T-helper 2 cell treated with Interferon-gamma antibody and Interleukin-4, amounts not matched to agents 5 μg/mL and 100 μg/mL, for 36 hours (primary cell): ENCODE measurements at places on chromosomes 12 and 14.
A peak's percentile ranks its signal among the peaks of the same experiment; 100 is the strongest.

DNA sequence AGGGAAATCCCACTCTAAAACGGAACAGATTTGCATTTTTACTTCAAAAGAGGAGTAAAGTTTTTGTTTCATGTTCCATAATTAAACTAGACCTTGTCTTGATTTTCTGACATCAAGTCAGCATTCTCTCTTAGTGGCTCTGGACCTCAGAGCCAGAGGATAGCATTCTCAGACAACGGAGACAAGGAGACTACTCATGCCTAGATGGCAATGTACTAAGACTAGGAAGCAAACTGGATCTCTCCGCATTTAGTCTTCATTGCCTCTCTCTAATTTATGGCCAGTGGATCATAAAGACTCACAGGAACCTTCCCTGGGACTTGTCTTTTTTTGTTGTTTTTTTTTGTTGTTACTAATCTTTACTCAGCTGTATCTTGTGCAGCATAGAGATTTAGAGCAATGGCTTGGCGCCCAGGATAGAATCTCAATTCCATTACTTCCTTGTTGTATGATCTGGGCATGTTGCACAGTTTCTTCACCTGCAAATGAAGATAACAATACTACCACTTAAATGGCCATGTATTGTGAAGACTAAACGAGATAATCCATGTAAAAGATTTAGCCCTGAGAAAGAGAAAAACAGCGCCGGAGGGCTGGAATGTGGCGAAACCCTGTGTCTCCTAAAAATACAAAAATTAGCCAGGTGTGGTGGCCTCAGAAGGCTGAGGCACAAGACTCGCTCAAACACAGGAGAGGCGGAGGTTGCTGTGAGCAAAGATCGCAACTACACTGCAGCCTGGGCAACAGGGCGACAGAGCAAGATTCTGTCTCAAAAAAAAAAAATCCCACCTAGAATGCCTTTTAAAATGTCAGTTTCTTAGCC, 4.0 kb upstream of the GEMIN2 start:
- no peaks in the 10 kb centered on the region for H3K27me3 ChIP-seq
- peaks cover 17% of the 10 kb centered on the region for H3K4me1 ChIP-seq

DNA sequence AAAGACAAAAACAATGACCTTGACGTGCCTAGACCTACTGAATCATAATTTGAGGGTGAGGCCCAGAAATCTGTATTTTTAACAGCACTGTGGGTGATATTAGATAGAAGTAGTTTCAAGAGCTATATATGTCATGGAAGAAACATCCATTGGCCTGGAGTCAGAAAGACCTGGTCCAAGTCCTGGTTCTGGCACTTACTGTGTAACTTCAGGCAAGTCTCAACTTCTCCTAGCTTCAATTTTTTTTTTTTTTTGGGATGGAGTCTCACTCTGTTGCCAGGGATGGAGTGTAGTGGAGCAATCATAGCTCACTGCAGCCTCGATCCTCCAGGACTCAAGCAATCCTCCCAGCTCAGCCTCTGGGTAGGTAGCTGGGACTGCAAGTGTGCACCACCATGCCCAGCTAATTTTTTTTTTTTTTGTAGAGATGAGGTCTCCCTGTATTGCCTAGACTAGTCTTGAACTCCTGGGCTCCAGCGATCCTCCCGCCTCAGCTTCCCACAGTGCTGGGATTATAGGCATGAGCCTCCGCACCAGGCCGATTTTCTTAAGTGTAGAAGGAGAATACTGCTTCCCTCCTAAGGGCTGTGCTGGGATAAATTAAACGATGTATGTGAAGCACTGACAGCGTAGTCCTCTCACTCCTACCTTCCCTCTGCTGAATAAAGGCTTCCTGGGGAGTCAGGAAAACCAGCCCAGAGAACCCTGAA, 14.3 kb upstream of the GPX2 start:
- H3K4me1 ChIP-seq: peaks cover 2% of the 10 kb centered on the region
- DNase-seq: no peak
- H3K27ac ChIP-seq: no peak overlapping the region
- H3K36me3 ChIP-seq: no peaks in the 10 kb centered on the region

DNA sequence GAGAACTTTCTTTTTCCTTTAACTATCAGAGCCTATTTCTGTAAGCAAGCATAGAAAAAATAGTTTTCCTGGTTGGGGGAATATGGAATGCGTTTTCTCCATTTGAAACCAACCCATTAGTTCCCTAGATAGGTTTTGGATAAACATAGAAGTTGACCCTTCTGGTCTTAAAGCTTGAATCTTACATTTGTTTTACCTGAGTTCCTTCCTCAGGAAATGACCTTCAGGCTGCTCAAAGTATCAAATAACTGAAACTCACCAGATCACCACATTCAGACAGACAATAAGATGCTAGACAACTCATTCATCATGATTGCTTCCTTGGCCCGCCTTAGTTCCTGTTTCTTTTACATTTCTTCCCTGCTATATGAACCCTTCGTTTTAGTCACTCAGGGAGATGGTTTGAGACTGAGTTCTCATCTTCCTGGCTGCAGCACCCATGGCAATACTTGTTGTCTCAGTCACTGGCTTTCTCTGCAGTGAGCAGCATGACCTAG, 52.2 kb downstream of the LRP6 start:
- no peak for DNase-seq
- H3K4me3 ChIP-seq: no peak overlapping the region
- H3K4me1 ChIP-seq: peaks cover 4% of the 10 kb centered on the region
- peaks cover 44% of the 10 kb centered on the region for H3K27me3 ChIP-seq
- no peak overlapping the region for H3K27ac ChIP-seq

GRCh38 chr14:97854918-97855317, 1057.7 kb downstream of the VRK1 start:
- no peak overlapping the region for H3K27ac ChIP-seq
- no peak for DNase-seq
- H3K27me3 ChIP-seq: peaks cover 11% of the 10 kb centered on the region

GRCh38 chr12:44296624-44297197, 460.8 kb downstream of the TMEM117 start:
- H3K36me3 ChIP-seq: no peaks in the 10 kb centered on the region
- no peak overlapping the region for H3K27ac ChIP-seq
- no peak overlapping the region for H3K4me3 ChIP-seq
- DNase-seq: no peak

DNA sequence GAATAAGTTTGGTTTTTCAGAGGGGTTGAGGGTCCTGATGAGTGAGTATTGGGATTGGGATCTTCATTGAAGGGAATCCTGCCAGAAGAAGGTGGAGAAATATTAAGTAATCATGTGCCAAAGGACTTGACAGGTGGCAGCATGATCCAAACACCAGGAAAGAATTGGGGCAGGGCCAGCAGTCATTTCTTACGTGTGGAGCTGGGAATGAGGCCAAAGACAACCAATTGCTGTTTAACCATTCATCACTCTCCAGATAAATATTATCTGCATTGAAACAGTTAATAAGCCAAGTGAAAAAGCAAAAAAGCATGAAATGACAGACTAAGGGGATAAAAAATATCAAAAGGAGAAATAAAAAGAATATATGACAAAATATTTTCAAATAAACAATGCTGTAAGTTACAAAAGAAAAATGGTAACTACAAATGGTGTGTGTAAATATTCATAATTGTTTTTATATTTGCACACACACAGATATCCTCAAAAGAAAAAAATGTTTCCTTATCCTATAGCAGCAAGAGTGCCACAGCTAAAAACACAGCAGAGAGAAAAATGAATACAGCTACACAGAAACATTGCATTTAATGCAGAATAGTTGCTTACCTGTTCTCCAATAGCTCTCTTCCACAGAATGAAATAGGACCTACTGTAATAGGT, 26.2 kb downstream of the C2CD5 start:
- DNase-seq: no peak
- H3K27ac ChIP-seq: no peak overlapping the region
- H3K36me3 ChIP-seq: peaks cover 26% of the 10 kb centered on the region
- peaks cover 5% of the 10 kb centered on the region for H3K4me1 ChIP-seq
- no peak overlapping the region for H3K4me3 ChIP-seq

DNA sequence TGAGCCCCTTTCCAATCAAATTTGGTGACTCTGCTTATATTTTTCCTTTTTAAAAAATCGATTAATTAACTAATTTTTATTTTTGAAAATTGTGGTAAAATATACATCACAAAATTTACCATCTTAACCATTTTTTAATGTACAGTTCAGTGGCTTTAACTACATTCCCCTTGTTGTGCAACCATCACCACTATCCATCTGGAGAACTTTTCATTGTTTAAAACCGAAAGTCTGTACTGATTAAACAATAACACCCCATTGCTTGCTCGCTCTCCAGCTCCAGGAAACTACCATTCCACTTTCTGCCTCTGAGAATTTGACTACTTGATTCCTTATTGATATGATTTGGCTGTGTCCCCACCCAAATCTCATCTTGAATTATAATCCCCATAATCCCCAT, 283.4 kb downstream of the C12orf75 start:
- H3K36me3 ChIP-seq: no peaks in the 10 kb centered on the region
- H3K4me3 ChIP-seq: no peak overlapping the region
- no peaks in the 10 kb centered on the region for H3K4me1 ChIP-seq
- peaks cover 2% of the 10 kb centered on the region for H3K27me3 ChIP-seq
- DNase-seq: no peak
- no peak overlapping the region for H3K27ac ChIP-seq

DNA sequence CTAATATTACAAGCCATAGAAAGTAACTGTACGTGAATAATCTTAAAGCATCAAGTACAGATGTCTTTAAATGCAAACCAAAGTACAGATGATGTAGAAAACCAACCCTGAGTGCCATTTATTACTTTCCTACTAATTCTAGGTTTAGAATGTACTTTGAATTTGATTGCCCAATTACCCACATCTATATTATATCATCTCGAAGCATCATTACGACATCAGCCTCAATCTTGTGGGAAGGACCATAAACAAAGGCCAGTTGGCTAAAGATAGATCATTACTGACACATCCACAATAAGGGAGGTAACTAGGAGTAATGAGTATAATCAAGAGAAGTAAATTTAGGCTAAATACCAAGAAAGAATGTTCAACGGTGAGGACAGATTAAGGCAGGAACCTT, 478.9 kb downstream of the BCAT1 start:
- H3K4me1 ChIP-seq: no peaks in the 10 kb centered on the region
- no peaks in the 10 kb centered on the region for H3K27me3 ChIP-seq
- no peak overlapping the region for H3K27ac ChIP-seq
- no peaks in the 10 kb centered on the region for H3K36me3 ChIP-seq
- H3K4me3 ChIP-seq: no peak overlapping the region

DNA sequence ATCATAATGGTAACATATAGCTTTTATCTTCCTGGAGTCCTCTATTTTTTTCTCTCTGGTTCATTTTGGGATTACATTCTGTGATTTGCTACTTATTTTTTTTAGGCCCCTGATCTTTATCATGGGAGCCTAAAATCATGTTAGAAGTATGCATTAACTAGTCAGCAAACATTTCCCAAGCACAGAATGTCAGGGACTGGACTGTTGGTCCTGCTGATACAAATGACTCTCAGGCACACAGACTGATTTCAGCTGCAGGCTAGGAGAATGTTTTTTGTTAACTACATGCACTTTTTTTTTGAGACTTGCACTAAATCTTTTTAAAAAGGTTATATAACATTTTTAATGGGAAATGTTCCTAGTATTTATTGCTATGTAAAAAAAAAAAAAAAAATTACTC, 131.1 kb downstream of the ACSS3 start:
- no peaks in the 10 kb centered on the region for H3K36me3 ChIP-seq
- no peak for DNase-seq
- H3K4me1 ChIP-seq: no peaks in the 10 kb centered on the region
- H3K4me3 ChIP-seq: no peak overlapping the region

- H3K36me3 ChIP-seq: no peaks in the 10 kb centered on the region
- no peak overlapping the region for H3K4me3 ChIP-seq
- no peaks in the 10 kb centered on the region for H3K27me3 ChIP-seq
- no peak for DNase-seq
- no peaks in the 10 kb centered on the region for H3K4me1 ChIP-seq
Observed at GRCh38 chr12:43087195-43088091, 464.6 kb downstream of the ADAMTS20 start.

- DNase-seq: no peak
- peaks cover 29% of the 10 kb centered on the region for H3K4me1 ChIP-seq
- peak overlapping the region; percentile 93 for H3K4me3 ChIP-seq
- peak overlapping the region; percentile 83 for H3K27ac ChIP-seq
- H3K27me3 ChIP-seq: no peaks in the 10 kb centered on the region
Observed at GRCh38 chr12:120710805-120711296, 593 bp downstream of the UNC119B start.

GRCh38 chr14:86357876-86358275, 827.9 kb downstream of the FLRT2 start:
- H3K27me3 ChIP-seq: no peaks in the 10 kb centered on the region
- H3K4me1 ChIP-seq: no peaks in the 10 kb centered on the region
- no peak overlapping the region for H3K4me3 ChIP-seq
- DNase-seq: no peak
- H3K27ac ChIP-seq: no peak overlapping the region
- no peaks in the 10 kb centered on the region for H3K36me3 ChIP-seq

- H3K27me3 ChIP-seq: no peaks in the 10 kb centered on the region
- peaks cover 31% of the 10 kb centered on the region for H3K36me3 ChIP-seq
- no peak overlapping the region for H3K4me3 ChIP-seq
- no peak overlapping the region for H3K27ac ChIP-seq
Observed at GRCh38 chr12:118354903-118355302, 17.8 kb downstream of the TAOK3 start.

GRCh38 chr12:127516467-127516866, 750.5 kb upstream of the TMEM132C start:
- no peak for DNase-seq
- no peaks in the 10 kb centered on the region for H3K4me1 ChIP-seq
- H3K27me3 ChIP-seq: no peaks in the 10 kb centered on the region
- no peak overlapping the region for H3K4me3 ChIP-seq
- H3K36me3 ChIP-seq: no peaks in the 10 kb centered on the region
- no peak overlapping the region for H3K27ac ChIP-seq
